ENCODE measurements at places on chromosomes 2 and 18.

DNA sequence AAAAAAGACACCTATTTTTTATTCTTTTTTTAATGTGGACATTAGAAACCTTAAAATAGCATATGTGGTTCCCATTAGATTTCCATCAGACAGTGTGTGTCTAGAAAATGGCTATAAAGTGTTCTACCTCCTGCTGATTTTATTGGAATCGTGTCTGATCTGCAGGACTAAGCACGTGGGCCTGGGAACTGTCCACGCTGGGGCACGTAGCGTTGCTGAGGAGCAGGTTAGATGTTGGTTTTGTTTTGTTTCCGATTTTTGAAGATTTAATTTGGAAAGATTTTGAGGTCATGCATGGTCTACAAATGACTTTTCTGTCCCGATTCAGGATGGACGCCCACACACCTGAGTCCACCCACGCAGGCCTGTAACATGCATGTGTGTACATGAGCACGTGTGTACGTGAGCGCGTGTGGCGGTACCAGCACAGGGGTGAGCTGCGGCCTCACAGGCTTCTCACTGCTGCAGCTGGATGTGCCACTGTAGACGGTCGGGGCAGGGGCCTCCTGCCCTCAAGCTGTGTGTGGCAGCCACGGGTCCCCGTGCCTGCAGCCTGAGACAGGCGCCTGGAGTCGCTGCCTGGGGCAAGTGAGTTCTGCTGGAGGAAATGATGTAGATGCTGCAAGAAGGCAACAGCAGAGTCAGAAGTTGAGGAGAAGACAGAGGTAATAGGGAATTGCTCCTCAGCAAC, 99.7 kb upstream of the CTDP1 start:
- peak; percentile 71 for DNase-seq

GRCh38 chr2:96819128-96819875, 3.2 kb downstream of the CNNM3 start:
- DNase-seq: no peak

DNA sequence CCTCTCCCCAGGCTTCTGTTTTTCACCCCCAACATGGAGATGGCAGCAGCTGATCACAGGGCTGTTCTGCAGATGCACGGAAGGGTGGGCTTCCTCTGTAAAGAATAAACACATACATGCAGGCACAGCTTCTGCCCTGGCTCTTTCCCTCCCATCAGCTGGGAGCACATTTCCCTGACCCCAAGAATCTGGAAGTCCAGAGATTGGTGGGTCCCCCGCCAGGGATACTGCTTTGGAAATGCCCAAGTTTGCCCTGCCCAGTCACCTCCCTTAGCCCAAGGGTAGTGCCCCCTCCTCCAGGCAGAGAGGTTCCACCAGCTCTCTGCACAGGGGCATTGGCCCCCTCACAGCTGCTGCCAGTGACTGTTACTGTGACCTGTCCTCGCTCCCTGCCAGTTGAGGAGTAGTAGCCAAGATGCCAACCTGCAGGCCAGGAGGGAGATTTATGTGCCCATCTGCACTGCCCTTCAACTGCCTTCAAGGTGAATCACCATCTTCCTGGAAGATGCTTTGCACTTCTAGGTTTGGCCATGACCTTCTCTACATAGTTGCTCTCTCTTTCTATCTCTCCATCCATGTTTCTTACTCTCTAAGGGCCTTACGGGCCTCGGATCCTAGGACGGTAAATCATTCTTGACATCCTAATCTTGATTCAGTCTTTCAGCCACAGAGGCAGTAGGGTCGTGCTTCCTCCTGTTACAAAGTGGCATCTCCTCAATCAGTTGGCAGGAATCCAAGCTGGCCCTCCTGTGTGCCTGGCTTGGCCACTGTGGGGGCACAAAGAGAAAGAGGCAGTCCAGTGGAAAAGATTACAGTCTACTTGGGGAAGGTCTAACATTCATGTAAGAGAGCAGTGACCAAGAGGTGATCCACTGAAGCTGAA, 121.8 kb downstream of the CTIF start:
- DNase-seq: no peak

DNA sequence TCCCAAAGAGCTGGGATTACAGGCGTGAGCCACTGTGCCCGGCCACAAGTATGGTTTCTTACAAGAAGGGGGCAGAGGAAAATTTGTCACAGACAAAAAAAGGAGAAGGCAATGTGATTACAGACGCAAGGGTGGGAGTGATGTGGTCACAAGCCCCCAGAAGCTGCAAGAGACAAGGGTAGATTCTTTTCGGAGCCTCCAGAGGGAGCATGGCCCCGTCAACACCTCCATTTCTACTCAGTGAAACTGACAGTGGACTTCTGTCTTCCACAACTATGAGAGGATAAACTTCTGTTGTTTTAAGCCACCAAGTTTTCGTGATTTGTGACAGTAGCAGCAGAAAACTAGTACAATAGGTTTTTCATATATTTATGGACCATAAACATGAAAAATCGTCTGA, 2.1 kb upstream of the TCF7L1 start:
- DNase-seq: no peak

- no peak for DNase-seq
Observed at GRCh38 chr2:121960251-121960650, 204.8 kb downstream of the TSN start.

DNA sequence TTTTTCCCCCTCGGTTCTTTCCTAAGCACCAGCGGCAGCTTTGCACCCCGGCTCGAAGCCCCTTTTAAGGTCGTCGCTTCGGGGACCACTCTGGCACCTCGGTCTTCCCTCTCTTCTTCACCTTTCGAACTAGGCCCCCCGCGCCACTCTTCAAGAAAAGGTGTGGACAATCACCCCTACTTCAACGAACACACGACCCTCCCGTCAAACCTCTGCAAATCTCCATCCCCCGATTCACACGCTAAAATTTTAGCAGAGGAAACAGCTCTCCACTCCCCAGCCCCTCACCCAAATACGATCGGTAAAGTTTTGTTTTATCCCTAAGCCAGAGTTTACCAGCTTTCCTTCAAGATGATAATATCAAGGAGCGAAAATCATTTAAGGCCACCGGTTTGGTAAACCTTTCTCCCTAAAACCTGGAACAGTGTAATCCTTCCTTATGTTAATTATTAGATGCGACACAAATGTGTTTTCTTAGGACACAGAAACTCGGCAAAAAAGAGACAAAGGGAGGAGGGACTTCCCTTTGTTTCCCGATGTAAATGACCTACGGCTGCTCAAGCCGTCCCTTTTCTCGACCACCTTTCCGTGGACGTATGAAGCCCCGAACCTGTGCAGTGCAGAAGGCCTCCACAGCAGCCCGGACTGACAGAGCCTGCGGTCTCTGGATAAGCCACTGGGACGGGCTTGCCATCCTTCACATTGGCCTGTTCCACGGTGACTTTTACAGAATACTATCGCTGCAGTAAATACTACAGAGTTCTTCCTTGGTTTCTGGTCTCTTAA, 85.2 kb downstream of the RBMS1 start:
- no peak for DNase-seq

- DNase-seq: no peak
Observed at GRCh38 chr2:54942373-54942772, 107.9 kb downstream of the RTN4 start.

GRCh38 chr2:96949701-96950350, 36.6 kb downstream of the FAM178B start:
- DNase-seq: peak; percentile 96

- DNase-seq: no peak
Observed at GRCh38 chr2:128796321-128796720, 477.7 kb upstream of the HS6ST1 start.

- peak; percentile 17 for DNase-seq
Observed at GRCh38 chr2:195318440-195319111, 338.4 kb upstream of the SLC39A10 start.

DNA sequence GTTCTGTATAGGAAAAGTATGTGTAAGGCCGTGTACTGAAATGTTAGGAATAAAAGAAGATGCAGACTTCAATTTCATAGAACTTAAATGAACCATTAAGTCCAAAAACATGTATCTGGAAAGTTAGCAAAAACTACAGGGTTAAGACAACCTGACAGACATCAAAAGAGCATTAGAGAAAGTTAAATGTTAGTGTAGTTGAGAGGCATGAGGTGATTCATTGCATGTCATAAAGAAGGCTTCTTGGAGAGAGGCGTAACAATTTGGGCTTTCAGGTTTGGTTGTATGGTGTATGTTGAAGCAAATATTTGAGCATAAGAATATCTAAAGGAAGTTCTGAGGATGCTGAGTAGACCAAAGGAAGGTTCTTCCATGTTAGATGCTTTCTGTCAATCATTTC, 6.3 kb downstream of the EPC2 start:
- DNase-seq: no peak

DNA sequence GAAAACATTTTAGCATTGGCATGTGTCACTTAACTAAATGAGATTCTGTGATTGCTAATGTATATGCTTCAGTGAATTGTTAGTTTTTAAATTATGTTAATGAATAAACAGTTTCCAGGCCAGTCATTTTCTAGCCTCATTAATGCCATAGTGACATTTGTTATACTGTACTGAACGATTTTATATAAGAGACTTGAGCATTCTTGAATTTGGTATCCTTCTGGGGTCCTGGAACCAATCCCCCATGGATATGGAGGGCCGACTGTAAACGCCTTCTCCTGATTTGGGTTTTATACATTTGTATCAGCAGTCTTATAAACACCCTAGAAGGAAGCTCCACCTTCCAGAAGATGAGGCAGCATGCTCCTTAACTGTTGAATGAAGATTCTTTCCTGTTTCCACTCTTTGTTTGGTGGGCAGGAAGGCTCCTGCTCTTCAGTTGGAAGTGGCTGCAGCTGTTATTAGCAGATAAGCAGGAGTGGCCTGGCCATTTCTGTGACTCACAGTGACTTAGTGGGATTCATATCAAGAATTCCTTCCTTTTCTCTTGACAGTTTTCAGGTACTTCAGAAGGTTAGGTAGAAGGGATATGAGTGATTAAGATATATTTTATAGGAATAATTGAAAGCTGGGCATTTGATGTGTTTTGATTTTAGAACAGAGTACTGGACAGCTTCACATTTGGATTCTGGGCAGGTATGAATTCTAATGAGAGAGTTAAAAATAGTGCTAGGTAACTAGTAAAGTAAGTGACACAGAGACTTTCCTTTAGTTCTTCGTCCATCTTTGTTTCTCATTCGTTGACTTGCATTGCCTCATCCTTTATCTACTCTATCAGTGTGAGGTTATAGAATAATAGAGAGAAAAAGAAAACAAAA, 124.9 kb downstream of the PLCL1 start:
- DNase-seq: no peak

DNA sequence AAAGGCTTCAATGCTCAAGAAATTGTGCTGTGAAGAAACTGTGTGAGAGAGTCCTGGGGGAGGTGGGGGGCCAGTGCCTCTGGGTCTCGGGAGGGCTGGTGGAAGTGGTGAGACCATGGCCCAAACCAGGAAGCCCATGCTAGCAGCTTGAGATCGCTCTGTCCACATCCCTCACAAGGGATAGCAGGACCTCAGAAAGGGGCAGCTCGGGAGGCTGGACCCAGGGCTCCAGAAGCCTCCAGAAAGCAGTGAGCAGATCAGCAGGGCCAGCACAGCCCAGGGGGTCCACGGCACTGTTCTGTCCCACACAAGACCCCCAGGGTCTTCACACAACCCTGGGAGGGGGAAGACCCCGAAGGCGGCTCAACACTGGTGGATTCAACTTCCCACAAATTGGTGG, 24.1 kb downstream of the ST8SIA5 start:
- no peak for DNase-seq

- DNase-seq: no peak
Observed at GRCh38 chr2:241087420-241088268, 14.4 kb downstream of the MTERF4 start.

GRCh38 chr2:69203166-69203985, 183.7 kb downstream of the GFPT1 start:
- DNase-seq: no peak

DNA sequence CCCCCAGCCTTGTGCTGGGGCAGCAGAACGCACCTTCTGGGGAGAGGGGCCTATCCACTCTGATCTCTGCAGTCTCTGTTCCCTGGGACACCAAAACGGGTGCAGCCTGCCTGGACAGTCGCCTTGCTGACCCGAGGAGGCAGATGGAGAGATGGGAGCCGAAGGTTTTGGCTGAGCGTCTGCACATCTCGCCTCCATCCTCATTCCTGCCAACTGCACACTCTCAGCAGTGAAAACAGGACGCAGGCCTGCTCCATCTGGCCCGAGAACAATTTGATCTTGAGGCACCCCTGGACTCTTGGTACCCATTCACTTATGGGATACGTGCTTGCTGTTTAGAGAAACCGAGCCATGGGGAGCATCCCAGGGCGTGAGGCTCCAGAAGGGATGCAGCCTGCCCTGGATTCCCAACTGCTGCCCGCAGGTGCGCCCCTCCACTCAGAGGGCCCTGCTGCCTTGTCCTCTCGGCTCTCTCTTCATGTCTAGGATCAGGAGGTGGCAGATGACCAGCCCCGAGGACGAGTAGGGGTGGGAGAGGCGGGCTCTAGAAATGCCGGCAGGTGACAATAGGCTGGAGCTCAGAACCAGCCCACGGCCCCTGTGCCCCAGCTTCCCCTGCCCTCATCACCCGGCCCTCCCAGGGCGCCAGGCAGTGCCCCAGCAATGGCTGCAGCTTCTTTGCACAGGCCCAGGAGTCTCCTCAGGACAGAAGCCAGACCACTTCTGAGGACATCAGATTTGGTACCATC, 9.1 kb upstream of the SEMA4C start:
- no peak for DNase-seq

- DNase-seq: no peak
Observed at GRCh38 chr2:110650346-110650745, 27.5 kb downstream of the BUB1 start.

DNA sequence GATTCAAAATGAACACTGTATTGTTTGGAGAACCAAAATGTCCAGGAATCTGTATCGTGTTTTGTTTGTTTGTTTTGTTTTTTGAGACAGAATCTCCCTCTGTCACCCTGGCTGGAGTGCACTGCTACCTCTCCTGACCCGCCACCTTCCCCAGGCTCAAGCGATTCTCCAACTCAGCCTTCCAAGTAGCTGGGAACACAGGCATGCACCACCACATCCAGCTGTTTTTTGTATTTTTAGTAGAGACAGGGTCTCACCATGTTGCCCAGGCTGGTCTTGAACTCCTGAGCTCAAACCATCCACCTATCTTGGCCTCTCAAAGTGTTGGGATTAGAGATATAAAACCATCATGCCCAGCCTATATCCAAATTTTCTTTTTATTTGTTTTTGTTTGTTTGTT, 74.6 kb downstream of the KYNU start:
- DNase-seq: no peak

GRCh38 chr18:37565101-37565976, at the start of gene CELF4:
Gene CELF4 (minus strand): TSS chr18:37565798.
- DNase-seq: peak; percentile 90

GRCh38 chr2:121237980-121238665, 46.9 kb downstream of the TFCP2L1 start:
- no peak for DNase-seq

DNA sequence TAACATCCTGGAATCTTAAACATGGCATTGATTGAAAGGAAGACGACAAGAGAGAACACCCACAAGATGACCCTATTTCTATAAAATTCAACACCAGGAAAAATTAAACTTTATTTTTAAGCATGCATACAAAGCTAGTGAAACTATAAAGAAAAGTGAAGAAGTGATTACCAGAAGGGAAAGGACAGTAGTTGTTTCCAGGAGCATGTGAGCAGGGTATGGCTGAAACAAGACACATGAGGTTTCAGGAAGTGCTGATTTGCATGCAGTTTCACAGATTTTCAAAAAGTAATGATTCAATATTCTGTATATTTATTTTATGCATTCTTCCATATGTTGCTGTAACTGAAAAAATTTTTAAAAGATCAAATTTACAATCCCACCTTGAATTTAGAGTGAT, 24.6 kb upstream of the DAW1 start:
- DNase-seq: no peak

GRCh38 chr2:113282747-113283533, 4.2 kb upstream of the PAX8 start:
- DNase-seq: no peak

- DNase-seq: no peak
Observed at GRCh38 chr2:3355951-3356569, 21.6 kb downstream of the EIPR1 start.

- DNase-seq: no peak
Observed at GRCh38 chr2:135874777-135875365, 1.4 kb downstream of the MCM6 start.

Data from posterior cingulate gyrus (tissue), 11 donors.